ENCODE measurements at places on chromosomes 3 and 15.

GRCh38 chr3:106692624-106693023 is 684.6 kb upstream of the CCDC54 start:
- DNase-seq = no peak

- DNase-seq = peak; percentile 13
Observed at GRCh38 chr3:181210275-181210674, 220.7 kb upstream of the DNAJC19 start.

DNA sequence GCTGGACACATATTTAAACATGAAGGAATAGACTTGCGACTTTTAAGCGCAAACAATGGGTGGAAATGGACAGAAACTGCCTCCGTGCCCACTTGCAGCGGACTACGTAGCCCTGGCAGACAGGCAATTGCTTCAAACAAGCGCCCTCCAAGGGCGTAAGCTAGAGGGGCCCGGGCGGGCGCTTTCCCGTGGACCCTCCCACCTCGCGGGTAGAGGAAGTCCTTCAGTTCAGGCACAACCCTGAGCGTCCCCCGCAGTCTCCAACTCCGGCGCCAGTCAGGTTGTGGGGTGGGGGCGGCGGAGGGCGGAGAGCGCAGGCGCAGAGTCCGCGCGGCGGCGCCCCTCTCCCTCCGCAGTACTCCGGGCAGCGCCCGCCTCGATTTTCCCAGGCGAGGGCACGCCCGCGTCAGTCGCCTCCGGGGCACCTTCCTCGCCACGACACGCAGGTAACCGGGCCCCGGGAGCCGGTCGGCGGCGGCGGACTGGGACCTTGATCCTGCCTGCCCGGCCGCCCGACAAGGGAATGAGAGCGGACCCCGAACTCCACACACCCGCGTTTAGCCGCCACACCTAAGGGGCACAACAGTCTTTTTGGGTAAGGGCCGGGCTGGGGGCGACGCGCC is at the start of gene SLC35G2:
TSS of gene SLC35G2 (plus strand) at position 358 of the 623 bp plus-strand sequence. CDS start 35,335 bp downstream, outside the sequence.
- peak; percentile 42 for DNase-seq

DNA sequence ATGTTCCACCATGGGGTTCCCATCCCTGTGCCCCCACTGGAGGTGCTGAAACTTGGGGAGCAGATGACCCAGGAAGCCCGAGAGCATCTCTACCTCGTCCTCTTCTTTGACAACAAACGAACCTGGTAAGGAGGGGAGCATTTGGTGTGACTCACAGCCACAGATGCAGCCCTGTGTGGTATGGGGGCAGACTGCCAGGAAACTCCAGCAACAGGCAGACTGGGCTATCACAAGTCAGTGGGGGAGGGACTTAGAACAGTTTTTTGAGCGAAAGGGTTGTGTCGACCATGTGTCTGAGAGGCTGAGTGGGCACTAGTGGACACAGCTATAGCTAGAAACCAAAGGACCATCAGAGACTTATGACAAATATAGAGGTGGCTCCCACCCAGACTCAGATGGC is 3.4 kb upstream of the OGG1 start:
- DNase-seq = peak; percentile 83

DNA sequence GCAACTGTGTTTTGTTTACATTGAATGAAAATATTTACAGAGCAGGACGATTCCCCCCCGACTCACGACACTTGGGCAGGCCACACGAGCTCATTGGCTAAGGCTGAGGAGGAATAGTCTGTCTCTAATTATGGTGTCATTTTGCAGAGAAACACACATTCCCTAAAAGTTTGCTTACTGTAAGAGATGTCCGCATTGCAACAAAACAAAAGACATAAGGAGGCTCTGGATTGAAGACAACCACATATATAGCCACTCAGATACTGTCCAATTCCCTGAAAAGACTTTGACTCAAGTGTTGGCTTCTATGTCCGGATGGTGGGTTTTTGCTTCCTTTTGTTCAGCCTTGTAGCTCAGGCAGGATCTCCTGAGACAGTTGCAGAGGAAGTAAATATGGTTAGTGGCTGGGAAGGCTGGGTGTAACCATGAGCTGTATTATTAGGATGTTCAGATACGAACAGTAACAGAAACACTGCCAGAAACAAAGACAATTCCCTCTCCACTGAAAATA is 170.4 kb downstream of the KLHL25 start:
- DNase-seq = no peak

DNA sequence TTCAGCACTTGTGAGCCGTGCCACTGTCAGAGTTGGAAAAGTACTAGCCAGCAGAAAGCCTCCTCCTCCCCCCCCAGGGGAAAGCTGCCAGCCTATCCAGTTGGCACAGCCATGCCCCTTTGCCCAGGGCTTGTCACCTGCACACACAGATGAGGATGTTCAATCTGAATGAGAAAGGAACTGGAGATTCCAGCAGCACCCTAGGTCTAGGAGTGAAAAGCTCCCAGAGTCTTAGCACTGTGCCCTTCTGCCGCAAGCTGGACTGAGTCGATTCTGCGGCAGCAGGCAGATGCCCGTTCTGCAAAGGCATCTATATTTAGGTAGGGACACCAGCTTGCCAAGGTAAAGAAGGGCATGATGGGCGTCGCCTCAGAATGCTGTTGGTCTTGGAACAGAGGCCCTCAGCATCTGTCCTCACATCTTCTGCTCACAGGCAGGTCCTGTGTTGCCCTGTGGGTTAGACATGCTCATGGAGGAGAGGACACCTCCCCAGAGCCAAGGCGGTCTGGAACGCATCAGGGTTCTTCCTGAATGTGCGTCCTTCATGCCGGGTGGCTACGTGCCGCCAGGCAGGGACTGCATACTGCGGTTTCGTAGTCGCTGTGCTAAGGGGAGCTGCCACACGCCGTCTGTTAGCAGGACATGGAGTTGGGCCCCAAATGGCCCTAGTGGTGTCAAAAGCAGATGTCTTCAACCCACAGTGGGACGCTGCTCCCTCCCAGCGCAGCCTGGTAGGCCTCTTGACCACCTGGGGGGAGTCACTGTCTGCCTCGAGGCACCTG is 109.5 kb downstream of the VGLL4 start:
- DNase-seq = no peak

All from HCEC 1CT (cell line).